Fibroblast of mammary gland (primary cell): ENCODE measurements at places on chromosomes 16 and 17.

DNA sequence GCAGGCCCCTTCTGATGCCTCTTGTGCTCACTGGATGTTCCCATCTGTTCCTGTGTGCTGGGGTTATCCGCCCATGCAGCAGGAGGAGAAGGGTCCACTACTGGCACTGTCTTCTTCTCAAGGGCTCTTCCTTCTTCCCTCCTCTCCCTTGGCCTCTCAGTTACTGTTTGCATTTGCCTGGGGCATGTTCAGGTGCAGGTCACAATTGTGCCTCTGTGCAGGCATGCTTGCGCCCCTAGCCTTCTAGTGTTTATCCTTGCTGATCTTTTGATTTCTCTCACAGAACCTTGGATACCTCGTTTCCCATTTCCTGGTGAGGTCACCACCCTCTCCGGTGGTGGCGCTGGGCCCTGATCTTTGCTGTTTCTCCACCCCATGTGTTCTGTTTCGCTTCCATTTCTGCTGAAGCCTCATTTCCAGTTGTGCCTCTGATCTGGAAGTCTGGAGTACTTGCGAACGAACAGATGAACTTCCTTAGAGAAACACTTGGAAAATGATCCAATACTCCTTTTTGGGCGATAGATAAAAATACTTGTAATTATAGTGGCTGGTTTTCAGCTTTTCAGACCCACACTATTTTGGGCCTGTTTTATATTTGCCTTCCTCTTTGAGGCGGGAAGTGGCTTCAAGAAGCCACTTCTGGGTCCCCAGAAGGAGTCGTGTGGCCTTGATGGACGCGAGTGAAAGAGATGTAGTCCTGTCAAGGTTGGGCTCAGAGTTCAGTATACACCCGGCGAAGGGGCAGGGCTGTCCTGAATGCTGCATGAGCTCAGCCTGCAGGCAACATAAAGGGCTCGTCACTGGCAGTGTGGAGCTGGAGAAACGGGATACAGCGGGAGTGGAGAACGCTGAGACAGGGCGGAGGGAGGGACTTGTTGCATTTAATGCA is 312.9 kb downstream of the SNX29 start:
- no peak for DNase-seq

- no peak for DNase-seq
Measured at GRCh38 chr17:19703106-19703827, 13.1 kb downstream of the SLC47A2 start.

- no peak for DNase-seq
Measured at GRCh38 chr17:14318109-14318917, 17.4 kb downstream of the HS3ST3B1 start.

GRCh38 chr17:30594223-30594952 is 117.2 kb downstream of the GOSR1 start:
- DNase-seq, result no peak
